ENCODE measurements at places on chromosomes 1 and 21.

DNA sequence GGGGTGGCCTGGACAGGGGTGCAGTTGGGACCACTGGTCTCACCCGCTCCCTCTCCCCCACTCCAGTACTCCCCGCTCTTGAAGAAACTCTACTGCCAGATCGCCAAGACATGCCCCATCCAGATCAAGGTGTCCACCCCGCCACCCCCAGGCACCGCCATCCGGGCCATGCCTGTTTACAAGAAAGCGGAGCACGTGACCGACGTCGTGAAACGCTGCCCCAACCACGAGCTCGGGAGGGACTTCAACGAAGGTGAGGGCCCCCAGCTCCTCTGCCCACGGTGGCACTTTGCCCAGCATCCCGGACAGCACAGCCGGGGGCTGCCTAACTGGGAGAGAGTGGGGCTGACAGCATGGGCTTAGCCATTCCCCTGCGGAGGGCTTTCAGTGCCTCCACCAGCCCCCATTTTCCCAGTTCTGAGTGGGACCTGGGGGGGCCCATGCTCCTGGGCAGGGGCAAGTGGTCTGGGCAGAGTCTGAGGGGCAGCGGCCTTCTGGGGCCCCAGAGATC lies 30.2 kb upstream of the CCDC27 start:
- DNase-seq = no peak

DNA sequence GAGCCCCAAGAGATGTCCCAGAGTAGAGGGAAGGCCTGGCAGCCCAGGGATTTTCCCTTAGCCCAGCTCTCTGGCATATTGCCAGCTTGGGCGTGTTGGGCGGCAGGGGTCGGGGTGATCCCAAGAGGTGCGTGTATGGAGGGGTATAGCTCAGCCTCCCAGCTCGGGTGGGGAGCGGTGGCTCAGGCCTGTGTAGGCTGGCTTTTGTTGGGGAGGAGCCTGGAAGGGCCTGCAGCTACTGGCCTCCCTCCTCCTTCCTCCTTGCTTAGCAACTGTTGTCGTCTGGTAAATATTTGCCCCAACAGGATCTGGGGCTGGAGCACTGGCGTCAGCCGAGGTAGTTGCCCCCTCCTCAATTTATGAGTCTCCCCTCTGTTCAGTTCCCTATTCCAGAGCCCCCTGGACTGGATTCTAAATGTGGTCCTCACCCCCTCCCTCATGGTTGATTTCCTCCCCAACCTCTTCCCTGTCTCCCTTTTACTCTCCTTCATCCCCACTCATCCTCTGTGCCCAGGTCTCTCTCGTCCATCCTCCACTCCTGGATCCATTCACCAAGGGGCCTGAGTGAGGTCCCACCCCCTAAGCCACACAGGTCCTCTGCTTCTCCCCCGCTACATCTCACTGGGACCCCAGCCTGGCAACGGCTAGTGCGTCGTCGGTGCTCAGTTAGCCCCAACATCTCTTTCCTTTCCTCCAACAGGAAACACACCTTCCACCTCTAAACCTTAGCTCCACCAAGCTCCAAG lies 10.3 kb upstream of the LMNA start:
- DNase-seq = no peak

GRCh38 chr1:224529844-224530243 lies 86.3 kb upstream of the CNIH3 start:
- DNase-seq = no peak

- DNase-seq = no peak
These were observed 56.4 kb upstream of the RGS7 start for GRCh38 chr1:241413386-241413785.

GRCh38 chr21:27614231-27614630 lies 647.3 kb upstream of the ADAMTS5 start:
- DNase-seq = no peak

GRCh38 chr21:14863745-14864210 lies 201.0 kb downstream of the NRIP1 start:
- no peak for DNase-seq

- DNase-seq = no peak
These were observed 26.2 kb downstream of the ENAH start for GRCh38 chr1:225626698-225627097.

DNA sequence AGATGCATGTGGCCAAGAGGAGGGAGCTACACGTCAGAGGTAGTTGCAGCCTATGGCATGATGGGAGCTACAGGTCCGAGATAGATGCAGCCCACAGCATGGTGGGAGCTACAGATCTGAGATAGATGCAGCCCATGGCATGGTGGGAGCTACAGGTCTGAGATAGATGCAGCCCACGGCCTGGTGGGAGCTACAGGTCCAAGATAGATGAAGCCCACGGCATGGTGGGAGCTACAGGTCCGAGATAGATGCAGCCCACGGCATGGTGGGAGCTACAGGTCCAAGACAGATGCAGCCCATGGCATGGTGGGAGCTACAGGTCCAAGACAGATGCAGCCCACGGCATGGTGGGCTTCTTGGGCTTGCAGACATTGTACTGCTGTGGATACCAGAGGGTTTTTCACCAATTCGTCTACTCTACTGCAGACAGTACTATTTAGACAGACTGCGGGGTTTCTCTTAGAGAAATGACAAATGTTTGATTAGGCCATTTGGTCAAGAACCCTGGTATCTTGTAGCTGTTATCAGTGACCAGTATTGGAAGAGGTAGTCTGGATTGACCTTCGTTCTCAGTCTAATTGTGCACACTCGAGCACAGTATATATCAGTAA lies 127.4 kb downstream of the DHRS3 start:
- no peak for DNase-seq

DNA sequence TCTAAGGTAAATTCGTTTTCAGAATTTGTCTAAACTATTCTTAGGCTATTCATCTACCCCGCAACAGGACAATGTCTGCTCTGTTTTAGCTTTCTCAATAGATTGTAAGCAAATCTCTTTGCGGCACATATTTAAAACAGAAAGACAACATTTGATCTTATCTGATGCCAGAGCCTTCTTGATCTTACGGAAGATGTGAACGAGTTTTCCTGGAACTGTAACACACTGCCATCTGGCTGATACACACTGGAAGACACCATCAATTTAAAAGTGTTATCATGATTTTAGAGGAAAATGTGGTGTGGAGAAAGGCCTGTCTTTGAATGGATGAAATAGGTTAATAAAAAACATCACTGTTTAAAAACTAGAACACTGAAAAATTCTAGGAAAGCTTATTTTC lies 36.1 kb downstream of the COA6 start:
- no peak for DNase-seq

- no peak for DNase-seq
These were observed 576.1 kb upstream of the ZRANB2 start for GRCh38 chr1:71656902-71657301.

DNA sequence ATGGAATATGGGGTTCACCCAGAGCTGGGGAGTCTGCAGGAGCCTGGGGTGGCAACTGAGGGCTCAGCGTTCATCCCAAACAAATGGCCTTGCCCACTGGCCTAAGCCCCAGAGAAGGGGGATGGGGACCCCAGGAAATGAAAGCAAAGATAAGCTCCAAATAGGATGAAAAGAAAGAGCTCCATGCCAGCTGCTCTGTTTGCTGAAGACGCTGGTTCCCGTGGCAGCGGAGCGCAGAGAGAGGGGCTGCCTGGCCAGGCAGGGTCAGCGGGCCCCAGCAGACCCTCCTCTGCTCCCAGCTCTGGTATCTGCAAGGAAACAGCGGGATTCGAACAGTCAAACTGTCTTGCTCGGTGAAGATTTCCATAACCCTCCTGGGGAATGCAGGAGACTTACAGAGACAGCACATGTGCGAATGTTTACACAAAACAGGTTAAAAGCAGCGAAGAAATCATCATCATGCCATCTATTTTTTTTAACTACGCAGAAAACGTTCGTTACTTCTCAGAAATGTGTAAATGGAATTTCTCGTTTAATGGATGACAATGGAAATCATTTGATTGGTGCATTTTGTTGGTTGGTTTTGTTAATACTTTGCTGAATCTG lies 94.4 kb downstream of the PDE9A start:
- DNase-seq = no peak

DNA sequence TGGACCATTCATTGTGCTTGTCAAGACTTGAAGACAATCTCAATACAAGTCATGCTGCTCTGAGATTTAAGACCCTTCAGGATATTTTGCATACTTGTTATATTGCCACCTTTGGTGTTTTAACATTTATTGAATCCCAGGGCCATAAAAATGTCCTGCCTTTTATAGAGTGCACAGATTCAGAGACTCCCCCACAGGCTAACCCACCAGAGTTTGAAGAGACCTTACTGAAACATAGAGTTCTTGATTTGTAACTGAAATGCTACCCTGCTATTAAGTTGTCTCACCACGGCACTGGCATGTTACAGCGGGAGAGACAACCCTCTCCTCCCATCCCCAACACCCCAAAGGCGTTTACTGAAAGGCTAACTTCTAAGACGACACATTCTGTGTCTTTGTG lies 313.9 kb upstream of the USP24 start:
- no peak for DNase-seq

DNA sequence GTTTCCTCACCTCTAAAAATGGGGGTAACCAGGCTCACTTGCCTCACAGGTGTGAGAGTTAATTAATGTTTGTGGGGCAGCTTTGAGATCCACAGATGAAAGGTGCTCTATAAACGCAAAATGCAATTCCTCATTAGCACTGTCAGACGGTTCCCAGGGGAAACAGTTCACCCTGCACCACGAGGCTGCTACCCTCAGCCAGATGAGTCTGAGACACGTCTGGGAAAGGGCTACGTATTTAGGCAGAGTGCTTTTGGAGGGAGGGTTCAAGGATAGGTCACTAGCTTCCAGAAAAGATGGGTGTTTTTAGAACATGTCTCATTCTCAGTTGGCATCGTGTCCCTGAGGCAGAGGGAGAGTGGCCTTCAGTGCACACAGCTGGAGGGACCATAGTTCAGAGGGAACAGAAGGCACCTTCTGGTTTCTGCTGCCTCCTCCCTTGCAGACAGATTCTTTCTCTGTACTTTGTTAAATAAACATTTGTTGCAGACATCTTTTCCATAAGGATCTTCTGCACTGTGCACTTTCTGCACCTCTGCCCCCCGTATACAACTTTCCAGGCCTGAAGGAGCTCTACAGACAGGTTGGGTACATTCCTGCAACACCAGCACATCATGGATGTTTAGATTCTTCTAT lies 139.9 kb downstream of the CLIC6 start:
- DNase-seq = no peak

GRCh38 chr1:192787914-192788585 lies 20.8 kb upstream of the RGS2 start:
- DNase-seq = no peak

DNA sequence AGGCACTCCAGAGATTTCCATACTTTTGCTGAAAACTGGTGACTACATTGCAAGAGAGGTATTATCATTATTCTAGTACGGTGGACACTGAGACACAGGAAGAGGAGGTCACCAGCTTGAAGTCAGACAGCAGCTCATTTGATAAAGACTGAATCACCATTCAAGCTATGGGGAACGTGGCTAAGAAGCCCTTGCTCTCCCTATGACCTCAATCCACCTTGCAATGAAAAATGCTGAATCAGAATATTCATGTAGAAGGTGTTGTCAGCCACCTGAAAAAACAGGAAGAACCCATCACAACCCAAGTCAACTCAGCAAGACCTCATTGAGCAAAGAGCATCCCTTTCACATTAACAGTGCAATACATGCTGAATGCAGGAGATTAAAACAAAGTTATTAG lies 59.0 kb upstream of the FGGY start:
- no peak for DNase-seq

- no peak for DNase-seq
These were observed at the start of gene FAAH for GRCh38 chr1:46394108-46394871. Gene FAAH, plus strand, starts transcription at chr1:46394317. Its CDS starts 32 bp downstream, at chr1:46394349.

GRCh38 chr1:154620751-154621150 lies 12.8 kb upstream of the ADAR start:
- DNase-seq = no peak

DNA sequence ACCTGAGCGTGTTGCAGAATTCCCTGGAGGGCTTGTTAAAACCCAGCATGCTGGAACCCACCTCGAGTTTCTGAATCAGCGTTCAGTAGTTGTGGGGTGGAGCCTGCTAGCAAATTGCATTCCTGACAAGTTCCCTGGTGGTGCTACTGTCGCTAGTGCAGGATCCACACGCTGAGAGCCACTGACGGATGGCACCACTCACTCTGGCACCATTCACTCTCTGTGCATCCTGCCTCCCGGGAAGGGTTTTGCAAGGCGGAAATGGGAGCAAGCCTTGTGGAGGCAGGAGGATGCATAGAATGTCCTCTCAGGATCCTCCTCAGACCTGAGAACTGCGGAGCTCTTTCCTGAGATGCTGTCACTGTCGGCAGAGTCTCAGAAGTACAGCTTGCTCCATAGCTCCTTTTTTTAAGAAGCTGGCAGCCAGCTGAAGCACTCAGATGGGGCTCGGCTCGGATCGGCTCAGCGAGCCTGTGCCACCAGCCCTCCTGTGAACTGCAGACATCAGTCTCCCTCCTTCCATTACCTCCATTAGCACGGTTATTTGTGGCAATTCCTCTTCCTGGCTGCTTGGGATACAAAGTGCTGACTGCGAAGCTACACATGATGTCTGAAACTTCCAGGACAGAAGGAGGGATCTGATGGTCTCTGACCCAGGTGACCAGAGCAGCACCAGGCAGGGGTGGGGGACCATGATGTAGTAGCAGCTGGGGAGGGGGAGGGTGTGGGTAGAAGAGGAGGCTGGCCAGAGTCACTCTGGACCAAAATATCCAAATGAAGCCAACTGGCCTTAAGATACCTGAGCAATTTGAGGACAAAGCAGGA lies 89.6 kb downstream of the C1orf94 start:
- DNase-seq = no peak

- DNase-seq = peak; percentile 24
These were observed 546 bp downstream of the DONSON start for GRCh38 chr21:33587792-33588484.

DNA sequence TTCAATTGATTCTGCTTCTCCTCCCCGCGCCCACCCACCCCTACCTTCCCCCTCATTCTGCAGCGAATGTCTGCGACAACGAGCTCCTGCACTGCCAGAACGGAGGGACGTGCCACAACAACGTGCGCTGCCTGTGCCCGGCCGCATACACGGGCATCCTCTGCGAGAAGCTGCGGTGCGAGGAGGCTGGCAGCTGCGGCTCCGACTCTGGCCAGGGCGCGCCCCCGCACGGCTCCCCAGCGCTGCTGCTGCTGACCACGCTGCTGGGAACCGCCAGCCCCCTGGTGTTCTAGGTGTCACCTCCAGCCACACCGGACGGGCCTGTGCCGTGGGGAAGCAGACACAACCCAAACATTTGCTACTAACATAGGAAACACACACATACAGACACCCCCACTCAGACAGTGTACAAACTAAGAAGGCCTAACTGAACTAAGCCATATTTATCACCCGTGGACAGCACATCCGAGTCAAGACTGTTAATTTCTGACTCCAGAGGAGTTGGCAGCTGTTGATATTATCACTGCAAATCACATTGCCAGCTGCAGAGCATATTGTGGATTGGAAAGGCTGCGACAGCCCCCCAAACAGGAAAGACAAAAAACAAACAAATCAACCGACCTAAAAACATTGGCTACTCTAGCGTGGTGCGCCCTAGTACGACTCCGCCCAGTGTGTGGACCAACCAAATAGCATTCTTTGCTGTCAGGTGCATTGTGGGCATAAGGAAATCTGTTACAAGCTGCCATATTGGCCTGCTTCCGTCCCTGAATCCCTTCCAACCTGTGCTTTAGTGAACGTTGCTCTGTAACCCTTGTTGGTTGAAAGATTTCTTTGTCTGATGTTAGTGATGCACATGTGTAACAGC lies 339.9 kb downstream of the NTNG1 start:
- DNase-seq = no peak
